ENCODE measurements at places on chromosomes 3 and 15. TPM values are rescaled to one million over a fixed set of nuclear protein-coding genes. Genes with fewer than 3 reads are reported as not detected.

The RAB6B gene
- 0.33 TPM for total RNA-seq

The STAC gene
- 1.2 TPM for total RNA-seq

GRCh38 chr3:81910244-81910852 is 148.9 kb upstream of the GBE1 start:
- DNase-seq, result peak; percentile 41

The PLCB2 gene
- not detected for total RNA-seq

The TMCO5A gene
- not detected for total RNA-seq

The TRAK1 gene
- total RNA-seq, result 10.6 TPM

GRCh38 chr15:62647843-62648505 is 394.6 kb upstream of the TPM1 start:
- no peak for DNase-seq

The SERPINI2 gene
- total RNA-seq, result not detected

- DNase-seq, result no peak
Observed at GRCh38 chr15:57183041-57183440, 193.3 kb upstream of the CGNL1 start.

The DIS3L gene
- 38.9 TPM for total RNA-seq

GRCh38 chr3:100081986-100082692 is 32.2 kb downstream of the FILIP1L start:
- no peak for DNase-seq

DNA sequence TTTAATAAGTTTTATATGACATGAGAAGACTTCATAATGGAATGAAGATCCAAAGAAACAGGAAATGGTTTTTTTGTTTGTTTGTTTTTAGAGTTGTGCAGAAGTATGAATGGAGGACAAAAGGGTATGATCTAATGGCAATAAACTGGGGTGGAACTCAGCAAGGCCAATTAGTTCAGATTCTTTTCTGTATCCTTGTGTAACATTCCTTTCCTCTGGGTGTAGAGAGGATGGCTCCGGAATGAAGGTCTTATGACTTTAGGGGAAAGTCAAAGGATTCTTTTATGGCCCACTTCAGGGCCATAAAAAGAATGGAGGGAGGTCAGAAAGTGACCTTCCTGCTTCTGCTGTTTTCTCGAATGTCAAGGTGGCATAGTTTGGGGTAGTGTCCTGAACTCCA is 152.6 kb downstream of the DPH6 start:
- DNase-seq, result peak; percentile 29

- DNase-seq, result peak; percentile 36
Observed at GRCh38 chr15:69141286-69141701, 19.1 kb upstream of the GLCE start.

The SLC28A1 gene
- not detected for total RNA-seq

- DNase-seq, result peak; percentile 72
Observed at GRCh38 chr15:39426552-39427532, 154.0 kb upstream of the THBS1 start.

The DNAJC19 gene
- total RNA-seq, result 83.7 TPM

DNA sequence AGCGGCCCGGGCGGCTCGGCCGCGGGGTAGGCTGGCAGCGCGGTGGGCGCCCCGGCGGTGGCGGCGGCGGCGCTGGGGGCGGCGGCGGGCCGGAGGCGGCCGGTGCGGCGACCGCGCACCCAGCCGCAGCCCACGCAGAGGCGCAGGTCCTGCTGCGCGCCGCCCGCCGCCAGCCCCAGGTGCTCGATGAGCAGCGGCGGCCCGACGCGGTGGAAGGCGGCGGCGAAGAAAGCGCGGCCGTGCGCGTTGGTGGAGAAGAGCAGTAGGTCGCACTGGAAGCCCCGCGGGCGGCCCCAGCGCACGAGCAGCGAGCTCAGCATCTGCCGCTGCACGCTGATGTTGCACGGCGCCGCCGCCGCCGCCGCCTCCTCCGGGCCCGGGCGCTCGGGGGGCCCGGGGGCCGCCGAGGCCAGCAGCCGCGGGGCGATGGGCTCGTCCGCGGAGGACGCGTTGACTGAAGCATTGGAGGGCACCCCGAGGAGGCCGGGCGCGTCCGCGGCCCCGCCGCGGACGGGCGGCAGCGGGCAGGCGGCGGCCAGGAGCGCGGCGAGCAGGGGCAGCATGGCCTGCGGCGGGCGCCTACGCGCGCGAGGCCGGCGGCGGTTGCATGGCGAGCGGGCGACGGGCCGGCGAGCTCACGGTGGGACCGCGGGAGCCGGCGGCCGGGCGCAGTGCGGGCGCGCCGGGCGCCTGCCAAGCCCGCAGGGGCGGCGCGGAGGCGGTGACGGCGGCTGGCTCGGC is 452 bp downstream of the TMEM158 start:
- DNase-seq, result no peak

- peak; percentile 81 for DNase-seq
Observed at GRCh38 chr15:65862682-65863081, 6.6 kb upstream of the RAB11A start.

The ATP8B4 gene
- 0.34 TPM for total RNA-seq

- DNase-seq, result no peak
Observed at GRCh38 chr3:62325896-62326295, 47.5 kb downstream of the FEZF2 start.

The XYLB gene
- total RNA-seq, result 2.7 TPM

DNA sequence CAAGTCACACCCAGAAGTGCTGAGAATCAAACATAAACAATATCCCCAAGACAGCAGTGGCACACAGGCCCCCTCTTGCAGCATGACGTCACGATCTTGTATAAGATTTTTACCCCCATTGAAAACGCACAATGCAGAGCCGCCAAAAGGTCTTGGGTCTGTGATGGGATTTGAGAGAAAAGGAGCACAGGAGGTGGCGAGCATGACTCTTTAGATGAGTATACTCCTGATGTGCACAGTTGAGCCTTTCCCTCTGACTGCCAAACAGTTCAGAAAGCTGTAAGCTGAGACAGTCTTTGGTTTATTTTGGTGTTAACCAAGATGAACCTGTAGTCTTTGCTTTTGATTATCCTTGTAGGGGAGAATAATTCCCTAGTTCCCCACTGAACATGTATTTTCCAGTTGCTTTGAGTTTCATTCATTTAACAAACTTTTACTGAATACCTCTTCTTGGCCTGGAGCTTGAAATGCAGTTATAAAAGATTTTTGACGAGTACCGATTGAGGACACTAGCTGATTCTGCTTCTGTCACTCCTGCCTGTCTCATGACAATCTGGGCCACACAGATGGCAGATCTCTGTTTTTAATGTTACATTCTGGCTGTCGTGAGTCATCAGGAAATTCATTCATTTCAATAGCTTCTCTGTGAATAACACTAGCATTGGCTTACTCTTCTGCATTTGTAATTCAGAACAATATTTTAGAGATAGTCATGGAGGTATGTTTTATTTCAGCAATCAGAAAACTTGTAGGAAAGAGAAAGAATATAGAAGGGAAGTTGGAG is 28.9 kb downstream of the CFAP91 start:
- DNase-seq, result peak; percentile 45

DNA sequence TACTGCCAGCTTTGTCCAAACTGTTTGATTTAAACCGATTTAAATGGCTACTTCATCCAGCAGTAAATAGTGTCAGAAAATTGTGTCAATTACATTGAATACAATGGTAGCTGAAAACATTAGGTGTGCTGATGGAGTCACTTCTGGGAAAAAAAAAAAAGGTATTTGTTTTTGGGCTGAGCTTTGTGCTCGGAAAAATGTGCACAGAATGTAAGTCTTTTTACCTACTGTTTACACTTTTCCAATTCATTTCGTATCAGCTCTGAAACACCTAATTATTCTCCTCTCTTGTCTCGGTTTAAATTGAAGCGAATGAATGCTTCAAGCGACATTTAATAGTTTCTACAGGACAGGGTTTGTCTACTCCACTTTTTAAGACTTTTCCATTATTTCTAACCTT is 1078.4 kb downstream of the ROBO1 start:
- DNase-seq, result no peak

DNA sequence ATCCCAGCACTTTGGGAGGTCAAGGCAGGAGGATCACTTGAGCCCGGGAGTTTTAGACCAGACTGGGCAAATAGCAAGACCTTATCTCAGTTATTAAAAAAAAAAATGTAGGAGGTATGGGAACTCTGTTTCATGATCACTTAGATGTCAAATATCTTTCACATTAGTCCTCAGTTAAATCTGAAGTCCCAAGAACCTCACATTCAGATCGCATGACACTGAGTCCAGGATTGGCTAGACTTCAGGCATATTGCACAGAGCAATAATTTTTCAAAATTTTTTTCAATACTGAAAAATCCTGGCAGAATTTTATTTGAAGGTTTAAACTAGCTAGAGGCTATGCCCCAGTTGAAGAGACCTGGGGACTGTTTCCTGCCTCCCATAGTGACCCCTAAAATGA is 56.3 kb upstream of the ZNF148 start:
- DNase-seq, result no peak

GRCh38 chr3:190543671-190544070 is 29.8 kb downstream of the IL1RAP start:
- DNase-seq, result no peak

The ZNF80 gene
- total RNA-seq, result not detected

The MINDY4B gene
- total RNA-seq, result not detected

Measured in A172 (cell line).